ENCODE measurements at places on chromosomes 13 and 19.

GRCh38 chr13:52810526-52810925, 37.9 kb downstream of the PCDH8 start:
- DNase-seq = no peak

GRCh38 chr13:24187185-24187584, 26.7 kb downstream of the SPATA13 start:
- DNase-seq = no peak

GRCh38 chr13:33849211-33849610, 31.3 kb downstream of the RFC3 start:
- no peak for DNase-seq

GRCh38 chr13:47241446-47241845, 344.6 kb upstream of the HTR2A start:
- no peak for DNase-seq

- DNase-seq = no peak
Measured at GRCh38 chr13:26400545-26400944, 146.6 kb downstream of the CDK8 start.

GRCh38 chr13:111663953-111664421, 343.5 kb downstream of the TEX29 start:
- no peak for DNase-seq

GRCh38 chr19:4347521-4347920, 4.2 kb downstream of the MPND start:
- no peak for DNase-seq

DNA sequence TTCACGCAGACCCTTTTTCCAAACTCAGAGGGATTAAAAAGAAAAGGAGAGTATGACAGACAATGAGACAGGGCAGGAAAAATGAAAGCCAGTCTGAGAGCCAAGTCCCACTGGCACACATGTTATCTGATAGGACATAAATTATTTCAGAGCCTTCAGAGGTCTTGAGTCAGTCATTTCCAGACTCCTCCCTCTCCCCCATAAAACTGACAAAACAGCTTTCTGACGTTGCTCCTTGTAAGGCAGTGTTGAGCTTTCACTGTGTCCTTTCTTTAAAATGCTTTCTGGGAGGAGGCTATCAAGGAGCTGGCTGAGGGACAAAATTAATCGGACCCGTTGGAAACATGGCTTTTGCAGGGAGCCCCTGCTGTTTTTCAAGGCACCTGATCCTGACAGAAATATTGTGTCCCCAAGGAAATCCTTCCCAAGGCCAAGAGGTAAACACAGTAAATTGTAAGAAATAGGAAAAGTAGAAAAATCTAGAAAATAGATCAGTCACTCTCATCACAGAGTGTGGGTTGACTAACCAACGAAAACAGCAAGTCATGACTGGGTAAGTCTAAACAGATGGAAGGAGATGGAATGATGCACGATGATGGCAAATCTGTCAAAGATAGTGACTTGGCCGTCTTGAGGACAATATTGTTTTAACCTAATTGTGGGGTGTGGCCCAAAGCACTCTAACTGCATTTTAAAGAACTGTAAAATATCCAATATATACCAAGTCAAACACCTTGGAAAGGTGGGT, 89.7 kb downstream of the DCT start:
- no peak for DNase-seq
